8988T (cell line): ENCODE measurements at places on chromosomes 4 and X.

DNA sequence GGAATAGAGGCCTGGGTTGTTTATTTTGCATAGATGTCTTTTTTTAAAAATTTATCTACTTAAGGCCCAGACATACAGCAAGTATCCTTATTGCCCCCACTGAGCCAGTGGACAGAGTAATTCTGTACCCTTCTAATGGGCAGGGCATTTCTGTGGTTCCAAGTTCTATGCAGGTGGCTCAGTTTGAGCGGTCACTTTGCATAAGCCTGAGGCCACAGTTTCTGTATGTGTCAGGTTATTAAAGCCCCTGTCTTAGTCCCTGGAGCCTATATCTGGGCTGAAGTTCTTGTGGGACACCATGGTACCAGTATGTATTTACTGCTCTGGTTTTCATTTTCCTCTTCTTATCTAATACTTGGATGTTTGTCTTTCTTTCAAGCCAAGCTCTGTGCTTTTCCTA is 168.8 kb downstream of the MID1IP1 start:
- no peak for DNase-seq

GRCh38 chrX:153818571-153819383 is 11.6 kb downstream of the PDZD4 start:
- DNase-seq, result peak; percentile 59

DNA sequence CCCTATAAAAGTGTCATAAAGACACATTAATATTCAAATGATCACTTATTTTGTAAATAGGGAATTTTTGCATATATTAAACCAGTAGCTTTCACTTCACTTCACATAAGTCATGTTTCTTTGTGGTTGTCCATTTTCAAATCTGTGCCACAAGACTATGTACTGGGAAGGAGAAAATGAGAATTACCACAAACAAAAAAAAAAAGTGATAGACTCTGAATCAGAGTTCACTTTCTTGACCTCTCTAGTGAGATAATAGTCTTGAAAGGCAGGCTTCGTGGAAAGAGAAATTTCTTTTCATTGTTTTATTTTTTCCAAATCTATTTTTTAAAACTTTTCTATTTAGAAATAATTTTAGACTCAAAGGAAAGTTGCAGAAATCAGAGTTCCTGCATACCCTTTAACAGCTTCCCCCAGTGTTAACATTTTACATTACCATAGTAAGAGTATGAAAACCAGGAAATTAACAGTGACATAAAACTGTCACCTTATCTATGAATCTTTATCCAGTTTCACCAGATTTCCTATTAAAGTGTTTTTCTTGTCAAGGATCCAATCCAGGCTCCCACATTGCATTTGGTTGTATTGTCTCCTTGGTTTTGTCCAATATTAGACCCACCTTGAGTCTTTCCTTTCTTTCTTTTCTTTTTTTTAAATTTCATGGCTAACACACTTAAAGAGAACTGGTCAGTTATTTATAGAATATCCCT is 215.4 kb upstream of the PGRMC2 start:
- no peak for DNase-seq

GRCh38 chr4:137181293-137181899 is 350.9 kb downstream of the PCDH18 start:
- no peak for DNase-seq

DNA sequence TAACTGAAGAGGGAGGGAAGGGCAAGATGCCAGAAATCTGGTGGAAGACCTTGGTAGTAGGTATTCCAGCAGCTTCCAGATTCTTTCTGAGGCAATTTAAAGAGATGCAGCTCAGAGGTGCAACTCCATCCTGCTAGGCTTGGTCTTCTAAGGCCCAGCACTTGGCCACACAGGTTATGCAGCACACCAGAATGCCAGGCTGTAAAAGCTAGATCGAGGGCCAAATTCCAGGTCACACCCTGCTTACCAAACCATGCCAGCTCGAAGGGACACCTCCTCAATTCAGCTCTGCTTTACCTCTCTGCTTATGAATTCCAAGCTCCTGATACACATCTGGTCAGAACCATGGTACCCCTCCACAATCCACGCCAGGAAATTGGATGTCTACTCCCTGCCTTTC is 19.8 kb upstream of the ATXN3L start:
- no peak for DNase-seq

GRCh38 chrX:118251271-118251670 is 94.6 kb upstream of the WDR44 start:
- no peak for DNase-seq

DNA sequence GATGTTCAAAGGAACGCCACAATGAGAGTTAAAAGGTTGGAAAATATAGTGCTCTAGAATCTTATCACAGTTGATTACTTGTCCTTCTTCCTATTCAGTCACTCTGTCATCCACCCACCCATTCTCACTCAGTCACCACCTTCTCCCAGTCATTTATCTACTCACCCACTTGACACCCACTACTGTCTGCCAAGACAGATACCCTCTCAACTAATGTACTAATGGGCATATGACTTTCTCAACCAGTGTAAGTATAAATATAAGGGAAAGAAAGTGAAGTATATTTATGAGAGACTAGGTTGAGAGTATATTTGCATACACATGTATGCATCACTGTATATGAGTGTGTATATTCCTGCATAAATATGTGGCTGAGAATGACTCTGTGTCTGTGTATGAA is 20.0 kb downstream of the MID2 start:
- DNase-seq, result no peak

- DNase-seq, result no peak
Observed at GRCh38 chr4:140109737-140110136, 44.2 kb downstream of the MAML3 start.

DNA sequence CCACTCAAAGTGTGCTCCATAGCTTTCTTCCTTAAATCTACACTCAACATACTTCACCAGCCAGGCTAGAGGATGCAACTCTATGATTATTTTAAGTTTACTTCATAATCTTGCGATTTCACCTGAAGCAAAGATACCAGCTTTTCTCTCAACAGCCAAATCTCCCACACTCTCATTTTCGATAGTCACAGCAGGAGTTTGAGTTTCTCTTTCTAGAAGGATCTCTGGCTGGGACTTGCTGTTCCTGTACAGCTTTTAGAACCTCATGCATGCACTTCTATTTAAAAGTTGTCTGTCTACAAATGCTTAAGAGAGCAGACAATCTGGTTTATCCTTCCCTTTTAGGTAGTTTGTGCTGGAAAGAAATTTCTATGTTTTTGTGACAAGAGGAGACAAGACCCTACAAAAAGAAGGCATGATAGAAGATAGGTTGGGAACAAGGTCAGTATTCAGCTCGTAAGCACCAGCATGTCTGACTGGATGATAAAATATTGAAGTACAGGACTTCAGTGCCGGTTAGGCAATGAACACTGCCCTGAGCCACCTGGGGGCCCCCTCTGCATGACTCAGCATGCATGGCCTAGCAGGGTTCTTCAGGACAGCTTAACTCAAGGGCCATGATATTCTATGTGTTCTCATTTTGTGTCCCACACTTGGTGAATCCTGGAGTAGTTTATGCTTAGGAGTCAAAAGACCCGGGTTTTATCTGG is 65.6 kb downstream of the ATXN3L start:
- no peak for DNase-seq

DNA sequence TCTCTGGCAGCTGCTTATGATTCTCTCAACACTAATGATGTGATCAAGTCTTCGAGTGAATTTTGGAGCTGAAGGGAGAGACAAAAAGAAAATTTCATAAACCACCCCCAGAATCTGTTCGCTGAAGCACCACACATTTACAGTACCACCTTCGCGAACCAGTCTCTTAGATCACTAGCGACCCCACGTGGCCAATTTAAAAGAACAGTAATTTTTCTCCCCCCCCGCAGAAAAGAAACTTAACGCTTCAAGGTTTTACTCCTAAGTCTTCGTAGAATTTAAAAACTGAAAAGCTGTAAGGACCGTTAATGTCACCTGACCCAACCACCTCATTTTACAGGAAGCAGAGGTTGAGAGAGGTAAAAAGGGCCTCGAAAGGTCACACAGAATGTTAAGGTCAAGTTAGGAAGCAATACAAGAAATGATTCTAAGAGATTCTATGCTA is 187.5 kb downstream of the QDPR start:
- DNase-seq, result no peak

GRCh38 chr4:13618212-13618806 is 9.2 kb downstream of the BOD1L1 start:
- no peak for DNase-seq

DNA sequence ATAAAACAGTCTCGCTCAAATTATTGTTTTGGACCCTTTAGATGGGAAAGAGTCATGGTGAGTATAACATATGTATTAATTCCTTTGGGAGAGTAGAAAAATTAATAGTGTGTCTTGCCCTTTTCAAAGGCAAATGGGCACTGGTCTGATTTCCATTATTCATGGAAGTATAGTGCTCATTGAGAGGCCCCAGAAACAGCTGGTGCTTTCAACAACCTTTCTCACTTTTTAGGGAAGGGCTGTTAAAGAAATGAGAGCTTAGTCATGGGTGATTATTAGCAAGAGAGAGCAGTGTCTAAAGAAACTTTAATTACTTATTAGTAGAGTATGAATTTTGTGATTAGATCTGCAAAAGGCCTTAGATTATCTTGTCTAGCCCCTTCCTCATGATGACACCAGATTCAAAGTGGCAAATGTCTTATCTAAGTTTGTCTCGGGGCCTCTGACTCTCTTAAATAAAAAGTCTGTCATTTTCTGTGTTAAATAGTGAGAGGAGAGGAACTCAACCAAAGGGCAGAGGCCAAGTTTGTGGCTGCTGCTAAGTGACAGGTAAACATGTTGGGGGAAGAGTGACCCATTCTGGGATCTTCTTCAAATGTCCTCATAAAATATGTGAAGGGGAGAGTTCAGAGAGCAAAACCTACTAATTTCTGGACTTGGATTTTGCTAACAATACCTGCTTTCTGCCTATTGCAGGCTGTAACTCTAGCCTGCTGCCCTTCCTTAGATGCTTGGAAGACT is 110.6 kb downstream of the REPS2 start:
- no peak for DNase-seq

- DNase-seq, result no peak
Observed at GRCh38 chrX:25941559-25942250, 196.4 kb upstream of the MAGEB18 start.

DNA sequence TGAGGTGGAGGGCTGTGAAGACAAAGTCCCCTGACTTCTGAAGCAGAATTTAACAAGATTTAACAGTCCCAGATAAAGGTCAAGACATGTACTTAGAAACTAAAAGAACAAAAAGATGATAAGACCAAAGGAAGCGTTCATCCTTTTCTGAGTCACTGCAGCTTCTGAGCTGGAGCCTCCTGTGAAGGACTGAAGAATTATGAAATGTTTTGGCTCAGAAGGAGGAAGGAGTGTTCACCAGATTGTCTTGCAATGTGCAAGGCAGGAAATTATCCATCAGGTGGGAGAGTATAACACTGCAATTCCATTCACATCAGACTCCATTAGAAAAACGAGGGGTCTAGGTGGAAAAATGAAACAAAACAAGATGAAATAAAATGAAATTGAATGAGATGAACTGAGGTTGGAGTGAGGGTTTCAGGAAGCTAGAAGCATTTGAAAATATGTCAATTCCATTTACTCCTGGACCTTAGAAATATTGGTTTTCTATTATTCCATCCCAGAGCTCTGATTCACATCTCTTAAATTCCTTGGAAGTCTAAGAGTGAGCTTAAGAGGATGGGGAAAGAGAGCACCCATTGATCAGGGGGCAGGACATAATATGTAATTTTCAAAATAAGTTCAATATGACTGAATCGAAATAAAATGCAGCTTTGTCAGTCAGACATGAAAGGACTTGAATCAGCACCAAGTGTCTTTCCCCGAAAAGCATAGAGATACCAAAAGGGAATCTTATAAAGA is 186.1 kb upstream of the LNX1 start:
- no peak for DNase-seq

- DNase-seq, result no peak
Observed at GRCh38 chr4:105548483-105548882, 3.9 kb upstream of the ARHGEF38 start.

DNA sequence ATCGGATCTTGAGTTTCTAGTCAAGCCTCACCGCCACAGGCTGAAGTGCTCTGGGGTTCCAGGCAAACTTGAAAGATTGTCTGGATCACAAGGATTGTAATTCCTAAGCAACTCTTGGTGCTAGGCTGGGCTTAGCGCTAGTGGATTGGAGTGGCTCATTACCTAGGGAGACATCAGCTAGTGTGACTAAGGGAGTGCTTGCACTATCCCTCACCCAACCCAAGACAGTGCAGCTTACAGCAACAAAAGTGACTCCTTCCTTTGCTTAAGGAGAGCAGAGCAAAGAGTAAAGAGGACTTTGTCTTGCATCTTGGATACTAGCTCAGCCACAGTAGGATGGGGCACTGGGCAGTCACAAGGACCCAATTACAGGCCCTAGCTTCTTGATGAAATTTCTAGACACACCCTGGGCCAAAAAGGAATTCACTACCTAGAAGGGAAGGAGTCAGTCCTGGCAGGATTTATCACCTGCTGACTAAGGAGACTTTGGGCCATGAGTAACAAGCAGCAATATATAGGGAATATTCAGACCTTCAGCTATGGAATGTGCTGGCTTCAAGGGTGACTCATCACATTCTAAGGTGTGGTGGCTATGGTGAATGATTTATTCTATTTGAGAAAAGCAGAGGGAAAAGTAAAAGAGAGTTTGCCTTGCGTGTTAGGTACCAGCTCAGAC is 1212.4 kb downstream of the PCDH18 start:
- no peak for DNase-seq

DNA sequence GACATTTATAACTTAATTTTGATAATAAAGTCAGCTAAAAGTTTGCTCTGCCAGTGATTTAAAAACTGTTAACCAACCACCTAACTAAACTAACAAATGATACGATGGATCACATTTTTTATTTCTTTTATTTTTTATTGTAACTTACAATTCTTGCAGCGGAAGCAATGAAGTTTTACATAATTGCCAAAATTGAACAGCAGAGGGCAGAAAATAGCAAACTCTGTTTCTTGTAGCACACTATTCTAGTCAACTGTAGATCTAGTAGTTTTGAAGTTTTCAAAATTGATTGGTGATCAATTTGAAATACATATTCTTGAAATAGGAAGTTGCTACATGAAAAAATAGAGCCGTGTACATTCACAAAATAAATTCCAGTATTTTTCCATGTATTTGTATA is 2.8 kb upstream of the GRIA2 start:
- DNase-seq, result no peak

DNA sequence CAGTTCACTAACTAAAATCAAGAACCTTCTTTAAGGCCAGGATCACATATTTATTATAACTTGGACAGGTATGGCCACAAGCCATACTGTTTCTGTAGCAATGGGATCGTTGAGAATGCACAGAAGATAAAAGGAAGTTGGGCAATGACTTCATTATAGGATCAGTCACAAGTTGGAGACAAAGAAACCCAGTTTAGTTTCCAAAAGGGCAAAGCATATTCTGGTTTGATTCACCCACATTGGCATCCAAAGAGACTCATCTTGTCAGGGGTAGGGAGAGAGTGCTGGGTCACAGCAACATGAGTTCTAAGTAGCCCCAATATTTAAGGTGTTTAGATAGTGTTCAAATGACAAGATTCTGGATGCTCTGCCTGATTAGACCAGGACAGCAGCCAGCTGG is 317.1 kb upstream of the GALNT7 start:
- no peak for DNase-seq

- DNase-seq, result no peak
Observed at GRCh38 chrX:50054147-50054546, 131.8 kb downstream of the CLCN5 start.
